ENCODE measurements at places on chromosomes 7 and 10. TPM values are rescaled to one million over a fixed set of nuclear protein-coding genes. Genes with fewer than 3 reads are reported as not detected.

GRCh38 chr7:83684928-83685327 is 36.0 kb upstream of the SEMA3E start:
- DNase-seq: no peak

PRTFDC1 gene
- 0.51 TPM for total RNA-seq

GRCh38 chr7:17632384-17632783 is 307.9 kb downstream of the SNX13 start:
- DNase-seq: no peak

DNA sequence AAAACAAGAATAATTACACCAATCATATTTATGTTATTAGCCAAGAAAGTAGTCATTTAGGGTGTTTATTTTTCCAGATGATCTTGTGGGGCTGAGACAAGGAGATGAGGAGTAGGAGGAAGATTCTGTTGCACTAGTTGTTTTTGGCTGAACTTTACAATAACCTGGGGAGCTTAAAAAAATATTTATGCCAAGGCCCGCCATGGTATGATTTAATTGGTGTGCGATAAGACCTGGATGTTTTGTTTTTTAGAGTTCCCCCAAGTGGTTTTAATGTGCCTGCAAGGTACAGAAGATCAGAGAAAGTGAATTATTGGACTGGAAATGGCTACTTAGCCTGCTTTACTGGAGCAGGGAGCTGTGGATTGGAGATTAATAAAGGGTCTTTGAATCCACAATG is 7.1 kb upstream of the ZNF282 start:
- DNase-seq: no peak

All from naive thymus-derived CD4-positive, alpha-beta T cell (primary cell).